ENCODE measurements at places on chromosomes 13 and 19.

DNA sequence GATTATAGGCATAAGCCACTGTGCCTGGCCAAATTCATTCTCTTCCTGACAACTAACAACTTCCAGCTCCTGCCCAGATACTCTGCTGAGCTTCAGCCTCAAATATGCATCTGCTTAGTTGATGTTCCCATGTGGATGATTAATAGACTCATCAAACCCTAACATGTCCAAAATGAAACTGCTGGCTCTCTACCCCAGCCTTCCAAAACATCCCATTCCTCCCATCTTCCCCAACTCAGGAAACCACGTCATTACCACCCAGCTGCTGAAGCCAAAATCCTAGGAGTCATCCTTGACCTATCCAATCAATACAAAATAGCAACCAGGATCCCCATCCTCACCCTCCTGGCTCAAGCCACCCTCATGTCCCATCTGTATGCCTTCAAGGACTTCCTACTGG is 20.9 kb downstream of the POU2F2 start:
- DNase-seq, result peak; percentile 79

- no peak for DNase-seq
These were observed 2.1 kb downstream of the UNC13A start for GRCh38 chr19:17686023-17686521.

GRCh38 chr13:90545070-90545840 is 802.2 kb upstream of the MIR17HG start:
- DNase-seq, result no peak

GRCh38 chr19:810077-810855 is 11.5 kb downstream of the PLPPR3 start:
- no peak for DNase-seq

DNA sequence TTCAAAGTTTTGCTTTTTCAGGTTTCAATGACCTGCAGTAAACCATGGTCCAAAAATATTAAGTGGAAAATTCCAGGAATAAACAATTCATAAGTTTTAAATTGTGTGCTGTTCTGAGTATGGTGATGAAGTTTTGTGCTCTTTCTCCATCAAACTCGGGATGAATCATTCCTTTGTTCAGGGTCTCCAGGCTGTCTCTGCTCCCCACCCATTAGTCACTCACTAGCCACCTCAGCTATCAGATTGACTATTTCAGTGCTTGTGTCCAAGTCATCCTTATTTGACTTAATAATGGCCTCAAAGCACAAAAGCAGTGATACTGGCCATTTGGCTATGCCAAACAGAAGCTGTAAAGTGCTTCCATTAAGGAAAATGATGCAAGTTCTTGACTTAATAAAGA is 1140.4 kb downstream of the EFNB2 start:
- no peak for DNase-seq

GRCh38 chr19:16252459-16253205 is 54.9 kb downstream of the AP1M1 start:
- no peak for DNase-seq

- DNase-seq, result no peak
These were observed 89.3 kb downstream of the MIPEP start for GRCh38 chr13:23799945-23800344.
